ENCODE measurements at places on chromosomes 7 and 10.

DNA sequence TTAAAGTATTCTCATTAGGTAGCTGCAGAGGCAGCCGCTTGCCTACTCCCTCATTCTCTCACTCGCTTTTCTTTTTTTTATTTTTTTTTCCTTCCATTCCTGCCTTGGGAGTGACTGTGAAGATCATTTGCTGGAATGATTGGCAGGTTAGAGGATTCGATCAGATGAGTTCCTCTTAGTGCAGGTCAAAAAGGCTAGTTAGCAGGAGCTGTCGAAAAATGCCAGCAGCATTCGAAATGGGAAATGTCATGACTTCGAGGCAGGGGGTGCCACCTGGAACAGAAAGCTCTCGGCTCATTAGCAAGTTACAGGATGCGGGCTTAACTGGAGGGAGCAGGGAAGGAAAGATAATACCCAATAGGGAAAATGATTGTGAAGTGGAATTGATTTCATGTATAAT is 137.5 kb upstream of the FZD1 start:
- peak; percentile 91 for DNase-seq

DNA sequence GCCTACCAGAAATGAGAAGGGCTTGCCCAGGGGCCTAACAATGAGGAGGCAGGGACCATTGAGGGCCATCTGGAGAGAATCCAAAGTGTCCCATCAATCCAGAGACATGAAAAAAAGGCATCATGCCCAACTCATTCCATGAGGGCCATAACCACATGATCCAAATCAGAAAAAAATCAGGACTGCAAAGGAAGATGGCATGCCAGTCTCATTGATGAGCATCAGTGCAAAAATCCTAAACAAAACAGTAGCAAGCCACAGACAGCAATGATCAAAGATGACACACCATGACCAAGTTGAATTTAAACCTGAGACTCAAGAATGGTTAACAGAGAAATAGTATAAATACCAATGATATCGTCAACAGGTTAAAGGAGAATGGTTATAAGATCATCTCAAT is 7.0 kb upstream of the CYP3A4 start:
- DNase-seq: no peak

- no peak for DNase-seq
Observed at GRCh38 chr7:94580601-94581000, 71.0 kb downstream of the CASD1 start.

DNA sequence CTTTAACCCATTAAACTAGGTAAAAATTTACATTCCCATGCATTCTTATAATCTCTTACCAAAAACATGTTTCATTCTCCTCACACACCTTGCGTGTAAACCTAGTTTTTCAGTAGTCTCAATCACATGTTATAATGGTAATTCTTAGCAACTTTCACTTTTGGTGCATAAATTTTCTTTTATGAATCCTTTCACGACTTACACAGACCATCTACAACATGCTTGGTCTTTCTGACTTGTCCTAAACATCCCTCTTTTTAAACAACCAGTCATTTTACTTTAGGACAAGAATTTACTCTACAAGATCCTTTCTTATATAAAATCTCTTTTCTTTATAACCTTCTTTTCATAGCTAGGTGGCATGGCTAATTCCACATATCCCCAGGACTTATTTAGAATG is 25.8 kb downstream of the FBXL13 start:
- no peak for DNase-seq

- no peak for DNase-seq
Observed at GRCh38 chr7:91344911-91345310, 80.7 kb downstream of the FZD1 start.
